Stimulated activated CD8-positive, alpha-beta memory T cell treated with anti-CD3 and anti-CD28 coated beads, Interleukin-4, amount 100 ng/mL, for 4 hours (primary cell): ENCODE measurements at places on chromosomes 1 and 21.
A peak's percentile ranks its signal among the peaks of the same experiment; 100 is the strongest.

DNA sequence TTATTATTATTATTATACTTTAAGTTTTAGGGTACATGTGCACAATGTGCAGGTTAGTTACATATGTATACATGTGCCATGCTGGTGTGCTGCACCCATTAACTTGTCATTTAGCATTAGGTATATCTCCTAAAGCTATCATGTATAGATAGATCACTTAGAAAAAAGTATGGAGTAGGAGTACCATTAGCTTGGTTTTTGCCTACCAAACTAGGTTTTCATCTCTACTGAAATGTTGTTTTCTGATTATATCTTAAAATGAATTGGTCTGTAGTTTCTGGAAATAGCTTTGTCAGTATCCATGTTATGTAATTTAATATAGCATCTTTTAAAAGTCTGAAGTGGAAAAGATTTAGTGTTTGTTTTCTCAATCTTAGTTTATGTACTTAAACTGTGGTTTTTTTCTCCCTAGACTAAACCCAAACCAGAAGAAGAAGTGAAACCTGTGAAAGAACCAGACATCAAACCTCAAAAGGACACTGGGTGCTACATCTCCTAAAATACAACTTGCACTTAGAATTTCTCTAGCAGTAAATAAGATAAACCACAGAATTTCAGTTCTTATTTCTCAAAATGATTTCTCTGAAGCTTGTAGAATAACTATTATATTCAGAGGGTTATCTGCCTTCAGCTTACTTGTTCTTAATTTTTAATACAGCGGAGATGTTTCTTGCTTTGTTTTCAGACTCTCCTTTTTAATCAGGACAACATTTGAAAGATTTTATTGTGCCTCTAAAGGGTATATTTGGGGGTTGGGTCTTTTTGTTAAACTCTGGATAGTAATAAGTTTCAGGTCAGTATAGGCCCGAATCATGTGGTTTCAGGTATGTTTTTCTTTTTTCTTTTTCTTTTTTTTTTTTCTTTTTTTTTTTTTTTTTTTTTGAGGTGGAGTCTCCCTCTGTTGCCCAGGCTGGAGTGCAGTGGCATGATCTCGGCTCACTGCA lies 4.5 kb upstream of the FAM177B start:
- DNase-seq: no peak

DNA sequence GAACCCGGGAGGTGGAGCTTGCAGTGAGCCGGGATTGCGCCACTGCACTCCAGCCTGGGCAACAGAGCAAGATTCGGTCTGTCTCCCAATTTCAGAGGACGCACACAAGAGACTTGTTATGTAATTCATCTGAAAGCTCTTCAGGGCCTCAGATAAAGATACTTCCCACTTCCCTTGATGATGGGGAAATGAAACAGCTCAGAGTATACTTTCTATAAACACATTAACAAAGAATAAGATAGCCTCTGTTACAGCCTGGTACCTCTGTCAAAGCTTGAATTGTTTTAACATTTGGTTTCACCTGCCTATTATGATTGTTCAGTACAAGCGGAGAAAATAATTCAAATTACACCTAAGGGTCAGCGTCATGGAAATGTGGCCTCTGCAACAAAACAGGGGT lies 622.9 kb upstream of the ADGRL4 start:
- no peak for DNase-seq

- no peak for DNase-seq
Measured at GRCh38 chr21:26715116-26715515, 130.1 kb downstream of the ADAMTS1 start.

DNA sequence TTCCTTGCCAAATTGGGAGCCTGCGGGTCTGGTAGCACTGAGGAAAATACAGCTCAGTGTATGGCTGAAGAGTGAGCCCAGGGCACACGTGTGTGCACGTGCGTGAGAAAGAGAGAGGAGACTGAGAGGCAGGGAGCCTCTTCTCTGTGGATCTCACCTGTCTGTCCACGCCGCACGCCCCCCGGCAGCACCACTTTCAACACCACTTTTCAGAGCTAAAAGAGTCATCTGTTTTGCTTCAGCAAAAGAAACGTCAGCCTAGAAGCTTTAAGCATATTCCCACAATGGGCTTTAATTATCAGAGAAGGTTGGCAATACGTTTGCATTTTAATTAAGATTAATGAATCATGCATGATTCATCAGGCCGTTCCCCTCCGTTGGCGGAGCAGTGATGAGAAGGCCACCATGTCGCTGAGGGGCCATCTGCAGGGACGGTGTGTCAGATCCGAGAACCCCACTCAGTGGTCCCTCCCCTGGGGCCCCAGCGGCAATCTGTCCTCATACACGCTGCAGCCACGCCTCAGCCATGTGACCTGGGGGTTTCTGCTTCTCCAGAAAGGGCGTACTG lies 56.8 kb downstream of the SIK1 start:
- DNase-seq: no peak

GRCh38 chr1:91124989-91125417 lies 103.2 kb upstream of the ZNF644 start:
- no peak for DNase-seq

DNA sequence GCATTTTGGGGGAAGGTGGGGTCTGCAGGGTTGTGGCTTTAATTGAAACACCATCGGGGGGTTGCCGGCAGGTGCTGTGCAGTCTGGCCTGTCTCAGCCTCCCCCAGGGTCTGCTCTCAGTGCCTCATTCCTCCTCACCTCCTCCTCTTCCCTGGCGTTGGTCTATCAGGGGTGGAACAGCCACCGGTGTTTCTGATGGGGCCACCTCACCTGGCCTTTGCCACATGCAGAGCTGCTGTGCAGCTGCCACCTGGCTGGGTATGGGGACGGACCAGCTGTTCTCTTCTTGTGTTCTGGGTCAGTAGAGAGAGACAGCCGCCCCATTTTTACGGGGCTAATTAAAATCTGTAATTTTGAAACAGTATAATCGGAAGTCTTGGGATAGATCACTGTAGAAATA lies 53.9 kb downstream of the SPSB1 start:
- DNase-seq: no peak

DNA sequence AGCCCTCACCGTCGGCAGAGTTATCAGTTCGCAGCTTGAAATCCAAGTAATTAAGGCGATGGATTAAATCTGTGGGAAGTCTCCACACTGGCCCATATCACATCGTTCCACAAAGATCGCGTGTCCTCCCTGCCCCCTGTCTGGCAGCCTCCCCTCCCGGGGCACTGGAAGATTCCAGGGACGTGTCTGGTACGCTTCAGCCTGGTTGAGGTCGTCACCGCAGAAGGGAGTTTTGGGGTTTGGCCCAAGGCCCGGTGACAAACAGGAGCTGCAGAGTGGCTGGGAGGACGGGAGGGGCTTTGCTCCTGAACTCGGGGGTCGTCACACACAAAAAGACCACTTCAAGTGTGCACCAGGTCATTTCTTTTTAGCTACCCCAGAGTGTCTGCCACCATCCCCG lies 51.1 kb downstream of the PRDM16 start:
- no peak for DNase-seq

- DNase-seq: no peak
Measured at GRCh38 chr1:175599212-175599705, 144.1 kb downstream of the TNR start.

GRCh38 chr21:43362321-43362791 lies 64.6 kb downstream of the SIK1 start:
- DNase-seq: peak; percentile 54

GRCh38 chr1:6144647-6145395 lies 35.3 kb downstream of the CHD5 start:
- no peak for DNase-seq

- no peak for DNase-seq
Measured at GRCh38 chr1:235721982-235722381, 72.4 kb upstream of the GNG4 start.

DNA sequence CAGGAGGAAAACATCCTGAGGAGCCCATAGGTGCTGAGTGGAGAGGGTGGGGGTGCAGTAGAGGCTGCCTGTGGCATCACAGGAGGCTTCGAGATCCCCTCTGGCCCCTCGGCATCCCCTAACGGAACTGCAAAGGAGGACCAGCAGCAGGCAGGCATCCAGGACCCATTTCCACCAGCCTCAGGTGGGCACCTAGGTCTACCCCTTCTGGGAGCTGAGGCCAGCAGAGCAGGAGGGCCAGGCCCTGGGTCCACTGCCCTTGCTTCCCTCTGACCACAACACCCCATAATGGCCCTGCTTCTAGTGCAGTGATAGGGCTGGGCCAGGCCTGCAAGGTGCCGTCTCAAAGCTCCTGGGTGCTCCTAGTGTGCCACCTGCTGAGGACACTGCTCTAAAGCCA lies 723.0 kb downstream of the PTPRU start:
- DNase-seq: no peak

GRCh38 chr1:74323937-74324473 lies 88.8 kb downstream of the TNNI3K start:
- no peak for DNase-seq

DNA sequence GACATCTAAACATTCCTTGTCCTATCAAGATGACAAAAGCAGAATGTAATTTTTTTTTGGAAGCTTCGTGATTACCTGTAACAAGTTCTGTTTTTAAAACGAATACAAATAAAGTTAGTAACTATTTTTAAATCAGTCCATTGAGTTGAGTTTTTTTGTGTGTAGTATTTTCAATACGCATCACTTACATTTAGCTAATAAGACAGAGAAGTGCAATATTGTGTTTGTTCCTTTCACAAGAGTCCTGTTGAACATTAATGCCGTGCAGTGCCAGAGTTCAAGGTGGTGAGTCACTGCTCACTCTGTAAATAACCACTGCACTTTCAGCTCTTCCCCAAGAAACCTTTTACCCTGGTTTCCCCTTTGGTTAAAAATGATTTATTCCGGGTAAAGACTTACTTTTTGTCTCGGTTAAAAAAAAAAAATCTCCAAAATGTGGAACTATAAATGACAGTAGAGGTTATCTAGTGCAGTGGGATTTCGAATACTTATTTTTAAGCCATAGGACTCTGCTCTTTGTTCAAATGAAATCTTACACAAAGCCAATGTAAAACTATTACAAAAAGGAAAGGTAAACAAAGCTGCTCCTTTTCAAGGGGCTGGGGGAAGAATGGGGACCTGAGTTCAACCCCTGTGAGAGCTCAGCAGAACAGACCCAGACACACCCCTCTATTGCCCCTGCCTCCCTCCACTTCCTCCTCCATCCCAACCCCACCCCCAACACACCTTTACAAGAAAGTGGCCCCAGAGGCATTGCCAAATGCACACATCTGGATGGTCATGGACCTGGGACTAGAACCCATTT lies 14.8 kb upstream of the NCMAP start:
- no peak for DNase-seq

DNA sequence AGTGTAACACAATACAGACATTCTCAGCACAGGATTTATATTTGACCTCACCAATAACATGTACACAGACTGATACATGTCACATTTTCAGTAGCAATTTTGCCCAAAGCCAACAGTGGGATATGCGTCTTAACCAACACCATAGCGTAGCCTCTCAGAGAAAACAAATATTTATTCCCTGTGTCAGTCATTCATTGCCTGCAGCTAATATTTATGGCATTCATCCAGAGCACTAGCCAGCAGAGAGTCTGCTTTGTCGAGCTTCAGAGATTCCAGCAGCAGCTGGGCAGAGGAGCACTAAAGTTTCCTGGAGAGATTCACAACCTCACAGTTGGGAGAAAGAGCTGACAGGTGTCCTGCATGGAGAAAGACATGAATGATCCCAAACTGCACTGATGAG lies 400.7 kb upstream of the DAB1 start:
- DNase-seq: no peak

DNA sequence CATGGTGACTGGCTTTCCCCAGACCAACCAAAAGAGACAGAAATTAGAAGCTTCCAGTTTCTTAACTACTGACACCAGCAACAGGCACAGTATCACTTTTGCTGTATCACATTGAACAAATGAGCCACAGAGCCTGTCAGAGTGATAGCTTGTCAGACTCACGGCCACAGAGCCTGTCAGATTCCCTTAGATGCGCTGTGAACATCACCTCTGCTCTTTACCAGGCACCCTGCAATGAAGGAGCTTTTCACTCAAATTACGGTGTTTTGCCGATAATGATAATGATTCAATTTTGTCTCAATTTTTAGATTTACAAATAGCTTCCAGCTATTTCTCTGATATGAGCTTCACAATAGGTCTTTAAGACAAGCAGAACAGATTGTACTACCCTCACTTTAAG lies 107.9 kb upstream of the GNG12 start:
- DNase-seq: no peak

DNA sequence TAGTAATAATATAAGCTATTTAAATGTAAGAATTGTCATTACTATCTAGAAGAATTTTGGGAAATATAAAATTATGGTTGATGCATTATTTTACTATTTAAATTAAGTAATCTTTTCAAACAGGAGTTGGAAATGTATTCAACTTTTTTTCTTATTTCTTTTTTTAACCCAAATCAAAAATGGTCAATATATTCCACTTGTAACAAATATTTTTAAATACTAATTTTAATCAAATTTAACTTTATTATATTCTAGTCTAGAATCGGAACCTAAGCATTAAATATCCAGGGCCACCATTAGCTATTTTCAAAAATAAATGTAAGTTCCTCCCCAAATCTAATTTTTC lies 37.2 kb upstream of the S1PR1 start:
- DNase-seq: no peak

- no peak for DNase-seq
Measured at GRCh38 chr1:184854036-184854435, 99.4 kb upstream of the EDEM3 start.

- DNase-seq: no peak
Measured at GRCh38 chr1:20717452-20718342, at the start of gene KIF17. Gene KIF17, minus strand, starts transcription at chr1:20718007. Its CDS starts 301 bp downstream, at chr1:20717706.

- no peak for DNase-seq
Measured at GRCh38 chr1:107914119-107914765, 50.7 kb downstream of the VAV3 start.

- no peak for DNase-seq
Measured at GRCh38 chr1:55586771-55587170, 371.6 kb upstream of the USP24 start.

DNA sequence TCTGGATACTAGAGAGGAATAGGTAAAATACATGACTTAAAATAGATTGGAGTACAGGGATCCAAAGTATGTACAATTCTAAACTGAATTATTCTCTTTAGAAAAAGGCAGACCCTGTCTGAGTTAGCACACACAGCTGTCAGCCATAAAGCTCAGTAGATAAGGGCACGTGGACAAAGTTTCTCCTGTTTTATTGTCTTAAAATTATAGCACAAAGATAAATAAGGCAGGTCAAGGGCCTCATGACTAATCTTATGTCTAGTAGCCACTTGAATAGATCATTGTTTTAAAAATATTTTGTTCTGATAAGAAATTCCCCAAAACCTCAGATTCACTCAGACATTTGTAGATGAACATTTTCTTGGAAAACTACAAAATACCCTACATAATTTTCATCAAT lies 205.2 kb downstream of the ZP4 start:
- DNase-seq: no peak

DNA sequence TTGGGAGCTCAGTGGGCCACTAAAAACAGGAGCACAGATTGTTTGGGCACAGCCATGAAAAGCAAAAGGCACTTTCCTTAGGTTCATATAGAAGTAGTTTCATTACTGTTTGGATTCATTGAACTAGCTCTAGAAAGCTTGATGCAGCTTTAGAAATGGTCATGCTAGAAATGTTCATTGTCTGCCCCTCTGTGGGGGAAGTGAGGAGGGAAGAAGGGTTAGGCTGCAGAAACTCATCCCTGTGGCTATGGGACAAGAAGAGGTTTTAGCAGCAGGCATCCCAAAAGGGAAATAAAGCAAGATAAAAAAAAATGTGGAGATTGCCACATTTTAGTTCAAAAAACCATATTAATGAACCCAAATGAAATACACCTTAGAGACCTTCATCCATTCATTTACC lies 359.6 kb upstream of the PTBP2 start:
- DNase-seq: no peak
